ENCODE measurements at places on chromosomes 2 and 18. TPM values are rescaled to one million over a fixed set of nuclear protein-coding genes. Genes with fewer than 3 reads are reported as not detected.

Gene DES
- total RNA-seq, result not detected

Gene PER2
- total RNA-seq, result 1.2 TPM

Gene SIX2
- total RNA-seq, result 0.09 TPM

Gene APLF
- total RNA-seq, result 3.2 TPM

Gene UGT1A10
- total RNA-seq, result not detected

Gene CDH19
- total RNA-seq, result not detected

Gene DLX1
- total RNA-seq, result not detected

Gene SRD5A2
- total RNA-seq, result not detected

Gene MRPS9
- total RNA-seq, result 35.1 TPM

Gene ST8SIA5
- 0.09 TPM for total RNA-seq

Gene MOCOS
- total RNA-seq, result 0.34 TPM

Gene ADGRF3
- not detected for total RNA-seq

Gene TBR1
- total RNA-seq, result not detected

Gene STPG4
- not detected for total RNA-seq

All from dermis blood vessel endothelial cell (primary cell).